ENCODE measurements at places on chromosomes 2 and 18.

- DNase-seq: no peak
These were observed 90.4 kb downstream of the RAPH1 start for GRCh38 chr2:203444738-203445137.

- no peak for DNase-seq
These were observed 61.4 kb upstream of the DNER start for GRCh38 chr2:229775614-229776313.

GRCh38 chr2:166375195-166375735 is 479 bp downstream of the SCN9A start:
- DNase-seq: no peak

DNA sequence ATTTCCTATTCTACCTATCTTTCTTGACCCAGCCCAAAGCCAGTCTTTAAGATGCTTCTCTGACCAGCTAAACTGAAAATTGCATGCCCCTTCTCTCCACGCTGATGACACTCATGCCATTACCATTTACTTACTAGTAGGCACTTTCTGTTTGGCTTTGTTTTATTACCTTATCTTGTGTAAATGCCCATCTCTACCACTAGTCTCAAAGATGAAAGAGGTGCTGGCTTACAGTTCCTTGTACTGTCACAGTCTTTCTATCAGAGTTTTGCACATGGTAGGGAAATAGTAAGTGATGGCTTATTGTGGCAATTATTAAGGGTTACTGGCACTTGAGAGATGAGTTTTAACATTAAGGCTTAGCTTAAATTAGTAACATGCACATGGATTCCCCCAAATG is 352.1 kb downstream of the RBM43 start:
- DNase-seq: no peak

DNA sequence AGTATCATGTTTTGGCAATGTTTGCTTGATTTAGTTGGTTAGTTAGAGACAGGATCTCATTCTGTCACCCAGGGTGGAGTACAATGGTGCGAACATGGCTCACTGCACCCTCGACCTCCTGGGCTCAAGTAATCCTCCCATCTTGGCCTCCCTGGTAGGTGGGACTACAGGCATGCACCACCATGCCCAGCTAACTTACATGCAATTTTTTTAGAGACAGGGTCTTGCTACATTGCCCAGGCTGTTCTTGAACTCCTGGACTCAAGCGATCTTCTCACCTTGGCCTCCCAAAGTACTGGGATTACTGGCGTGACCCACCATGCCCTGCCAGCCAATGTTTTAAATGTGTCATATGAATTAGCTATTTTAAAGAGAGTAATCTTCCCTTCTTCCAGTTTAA is 16.3 kb upstream of the CDKL4 start:
- no peak for DNase-seq

GRCh38 chr2:119674711-119675500 is 4.1 kb upstream of the TMEM177 start:
- DNase-seq: no peak

DNA sequence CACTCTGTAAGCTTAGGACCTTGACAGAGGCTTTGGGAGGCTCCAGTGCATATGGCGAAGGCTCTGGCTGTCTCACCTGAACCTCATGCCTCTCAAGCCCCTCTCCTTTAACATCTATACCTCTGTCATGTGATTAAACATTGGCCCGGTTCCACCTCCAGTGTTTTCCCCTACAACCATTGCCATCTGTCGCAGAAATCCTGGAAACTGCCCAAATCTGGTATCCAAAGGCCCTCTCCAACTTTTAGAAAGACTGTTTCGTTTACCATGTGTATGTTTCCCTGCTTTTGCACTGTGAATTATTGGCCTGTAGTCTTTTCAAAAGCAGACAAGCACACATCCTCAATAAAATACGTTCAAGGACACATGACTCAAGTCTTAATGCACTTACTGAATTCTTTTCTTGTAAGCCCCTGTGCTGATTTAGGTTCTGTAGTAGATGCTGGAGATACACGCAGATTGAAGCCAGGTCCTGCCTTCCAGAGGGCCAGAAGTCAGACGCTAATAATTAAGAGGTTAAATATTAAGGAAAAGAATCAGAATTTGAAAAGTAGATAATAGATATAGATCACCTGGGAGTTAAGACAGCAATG is 386.4 kb upstream of the SLC14A2 start:
- no peak for DNase-seq

DNA sequence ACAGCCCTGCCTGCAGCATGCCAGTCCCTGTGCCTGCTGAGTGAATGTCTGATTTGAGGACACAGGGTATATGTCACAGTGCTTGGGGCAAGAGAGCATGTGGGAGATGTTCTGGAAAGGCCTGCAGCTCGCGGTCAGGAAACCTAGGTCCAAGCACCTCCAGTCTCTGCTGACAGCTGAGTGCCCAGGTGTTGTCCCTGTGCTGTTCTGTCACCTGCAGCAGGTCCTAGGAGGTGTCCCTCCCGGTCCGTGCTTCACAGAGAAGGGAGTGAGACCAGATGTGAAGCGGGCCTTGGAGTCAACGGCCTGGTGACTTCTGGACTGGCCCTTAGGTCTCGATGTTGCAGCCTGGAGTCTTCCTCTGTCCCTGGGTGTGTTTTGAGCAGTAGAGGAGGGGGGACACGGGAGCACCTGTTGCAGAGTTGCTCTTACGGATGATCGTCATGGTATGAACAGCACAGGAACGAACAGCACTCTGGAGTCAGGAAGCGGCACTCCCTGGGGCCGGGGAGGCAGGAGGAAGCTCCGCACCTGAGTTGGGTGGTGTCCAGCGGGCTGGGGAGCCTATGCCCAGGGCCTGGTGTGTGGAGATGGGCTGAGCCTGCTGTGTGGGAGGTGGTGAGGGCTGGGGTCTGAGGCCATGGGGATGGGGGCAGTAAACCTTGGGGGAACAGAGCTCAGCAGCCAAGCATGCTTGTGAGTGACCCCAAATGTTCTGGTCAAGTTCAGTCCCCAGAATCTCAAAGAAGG is 21.6 kb upstream of the ARHGEF4 start:
- DNase-seq: no peak

Measured in NCI-H1048 (cell line).